Activated CD4-positive, alpha-beta memory T cell treated with anti-CD3 and anti-CD28 coated beads for 36 hours (primary cell): ENCODE measurements at places on chromosomes 7 and 10. TPM values are rescaled to one million over a fixed set of nuclear protein-coding genes. Genes with fewer than 3 reads are reported as not detected.

GRCh38 chr10:77229704-77230103 lies 407.9 kb downstream of the KCNMA1 start:
- H3K4me3 ChIP-seq, result no peak overlapping the region
- DNase-seq, result no peak
- H3K36me3 ChIP-seq, result no peaks in the 10 kb centered on the region
- H3K27me3 ChIP-seq, result no peaks in the 10 kb centered on the region
- H3K4me1 ChIP-seq, result no peaks in the 10 kb centered on the region
- H3K27ac ChIP-seq, result no peak overlapping the region

The CCM2 gene
- total RNA-seq, result 85.2 TPM

GRCh38 chr7:42661312-42661711 lies 250.6 kb downstream of the C7orf25 start:
- no peak for DNase-seq
- H3K4me1 ChIP-seq, result no peaks in the 10 kb centered on the region
- H3K36me3 ChIP-seq, result no peaks in the 10 kb centered on the region
- no peaks in the 10 kb centered on the region for H3K27me3 ChIP-seq

- no peaks in the 10 kb centered on the region for H3K27me3 ChIP-seq
- peak overlapping the region; percentile 80 for H3K4me3 ChIP-seq
- H3K36me3 ChIP-seq, result peaks cover 32% of the 10 kb centered on the region
- DNase-seq, result peak; percentile 16
- peaks cover 31% of the 10 kb centered on the region for H3K4me1 ChIP-seq
Measured at GRCh38 chr10:75233444-75234016, 2.2 kb downstream of the COMTD1 start.

DNA sequence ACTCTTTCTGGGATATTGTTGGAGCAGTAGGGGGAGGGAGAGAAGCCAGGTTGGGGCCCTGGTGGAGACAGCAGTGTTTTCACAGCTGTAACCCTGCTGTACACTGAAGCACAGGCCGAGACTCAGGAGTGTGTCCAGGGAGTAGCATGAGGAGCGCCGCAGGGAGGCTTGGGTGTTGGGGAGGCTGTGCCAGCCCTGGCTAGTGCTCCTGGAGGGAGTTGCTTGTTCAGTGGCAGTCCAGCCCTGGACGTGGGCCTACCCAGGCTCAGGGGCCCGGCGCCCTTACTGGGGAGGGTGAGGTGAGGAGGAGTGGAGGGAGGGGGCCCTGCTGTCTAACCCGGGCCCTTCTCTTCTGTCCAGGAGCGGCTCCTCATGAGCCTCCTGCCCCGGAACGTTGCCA lies 35.9 kb downstream of the ADCY1 start:
- DNase-seq, result no peak
- H3K27ac ChIP-seq, result no peak overlapping the region
- peaks cover 7% of the 10 kb centered on the region for H3K27me3 ChIP-seq
- H3K4me1 ChIP-seq, result no peaks in the 10 kb centered on the region
- no peaks in the 10 kb centered on the region for H3K36me3 ChIP-seq

The PLCE1 gene
- not detected for total RNA-seq

- H3K27me3 ChIP-seq, result no peaks in the 10 kb centered on the region
- H3K36me3 ChIP-seq, result peaks cover 8% of the 10 kb centered on the region
- DNase-seq, result no peak
- H3K27ac ChIP-seq, result no peak overlapping the region
- no peaks in the 10 kb centered on the region for H3K4me1 ChIP-seq
Measured at GRCh38 chr7:128080169-128080568, 48.9 kb upstream of the LRRC4 start.

DNA sequence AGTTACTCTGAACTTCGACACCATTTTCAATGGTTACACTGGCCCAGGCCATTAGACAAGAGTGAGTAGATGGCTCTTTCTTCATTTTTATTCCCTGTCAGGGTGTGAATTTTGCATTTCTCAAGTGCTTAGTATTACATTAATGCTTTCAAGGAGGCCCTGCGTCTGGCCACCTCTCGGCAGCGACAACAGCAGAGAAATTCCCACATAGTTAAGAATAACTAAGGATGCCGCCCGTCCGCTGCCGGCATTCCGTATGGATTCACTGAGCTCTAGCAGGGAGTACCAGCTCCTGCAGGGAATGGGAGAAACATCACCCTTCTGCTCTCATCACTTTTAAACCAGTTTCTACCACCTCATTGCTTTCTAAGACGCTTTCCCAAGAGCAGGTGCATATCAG lies 153.6 kb downstream of the TCERG1L start:
- H3K27ac ChIP-seq, result no peak overlapping the region
- DNase-seq, result no peak
- H3K27me3 ChIP-seq, result peaks cover 1% of the 10 kb centered on the region

- no peaks in the 10 kb centered on the region for H3K27me3 ChIP-seq
- H3K36me3 ChIP-seq, result no peaks in the 10 kb centered on the region
- H3K4me3 ChIP-seq, result no peak overlapping the region
Measured at GRCh38 chr10:58701405-58702135, 188.9 kb downstream of the BICC1 start.

DNA sequence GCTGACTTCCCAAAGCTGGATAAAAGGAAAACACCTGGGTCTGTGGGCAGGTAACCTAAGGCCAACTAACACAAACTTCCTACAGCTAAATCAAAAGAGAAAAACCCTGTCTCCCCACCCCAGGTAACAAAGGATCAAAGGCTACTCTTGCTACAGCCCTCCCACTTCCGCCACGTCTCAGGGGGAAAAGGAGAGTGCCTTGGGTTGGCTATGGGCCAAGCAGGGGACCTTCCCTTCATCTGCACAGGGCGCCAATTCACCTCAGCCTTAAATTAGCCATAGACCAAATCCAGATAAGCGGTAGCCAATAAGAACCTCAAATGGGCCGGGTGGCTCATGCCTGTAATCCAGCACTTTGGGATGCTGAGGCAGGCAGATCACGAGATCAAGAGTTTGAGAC lies 69.1 kb upstream of the LANCL2 start:
- DNase-seq, result no peak
- H3K4me3 ChIP-seq, result no peak overlapping the region
- H3K27ac ChIP-seq, result no peak overlapping the region
- peaks cover 24% of the 10 kb centered on the region for H3K27me3 ChIP-seq

GRCh38 chr7:19369806-19370205 lies 224.6 kb upstream of the FERD3L start:
- no peak for DNase-seq
- no peaks in the 10 kb centered on the region for H3K4me1 ChIP-seq
- H3K4me3 ChIP-seq, result no peak overlapping the region
- no peaks in the 10 kb centered on the region for H3K27me3 ChIP-seq

The CABCOCO1 gene
- not detected for total RNA-seq

The CTBP2 gene
- 0.27 TPM for total RNA-seq

GRCh38 chr10:124626759-124627380 lies 117.3 kb downstream of the FAM53B start:
- H3K36me3 ChIP-seq, result peaks cover 7% of the 10 kb centered on the region
- no peaks in the 10 kb centered on the region for H3K27me3 ChIP-seq
- H3K4me1 ChIP-seq, result peaks cover 51% of the 10 kb centered on the region
- no peak overlapping the region for H3K4me3 ChIP-seq

The BLNK gene
- total RNA-seq, result not detected

GRCh38 chr10:88537322-88537721 lies 45.8 kb downstream of the RNLS start:
- H3K4me1 ChIP-seq, result no peaks in the 10 kb centered on the region
- H3K36me3 ChIP-seq, result no peaks in the 10 kb centered on the region
- H3K27ac ChIP-seq, result no peak overlapping the region
- DNase-seq, result no peak

- no peak overlapping the region for H3K27ac ChIP-seq
- no peaks in the 10 kb centered on the region for H3K27me3 ChIP-seq
- H3K4me1 ChIP-seq, result peaks cover 42% of the 10 kb centered on the region
- no peak overlapping the region for H3K4me3 ChIP-seq
- no peak for DNase-seq
- H3K36me3 ChIP-seq, result peaks cover 6% of the 10 kb centered on the region
Measured at GRCh38 chr7:91945476-91945875, 4.8 kb downstream of the AKAP9 start.

GRCh38 chr7:106413446-106413845 lies 128.7 kb upstream of the NAMPT start:
- no peak overlapping the region for H3K27ac ChIP-seq
- H3K4me3 ChIP-seq, result no peak overlapping the region
- H3K36me3 ChIP-seq, result peaks cover 13% of the 10 kb centered on the region
- DNase-seq, result no peak
- H3K4me1 ChIP-seq, result peaks cover 17% of the 10 kb centered on the region
- peaks cover 21% of the 10 kb centered on the region for H3K27me3 ChIP-seq

The CPA5 gene
- total RNA-seq, result 0.15 TPM

The GOT1 gene
- 51.6 TPM for total RNA-seq

The ASB10 gene
- not detected for total RNA-seq

DNA sequence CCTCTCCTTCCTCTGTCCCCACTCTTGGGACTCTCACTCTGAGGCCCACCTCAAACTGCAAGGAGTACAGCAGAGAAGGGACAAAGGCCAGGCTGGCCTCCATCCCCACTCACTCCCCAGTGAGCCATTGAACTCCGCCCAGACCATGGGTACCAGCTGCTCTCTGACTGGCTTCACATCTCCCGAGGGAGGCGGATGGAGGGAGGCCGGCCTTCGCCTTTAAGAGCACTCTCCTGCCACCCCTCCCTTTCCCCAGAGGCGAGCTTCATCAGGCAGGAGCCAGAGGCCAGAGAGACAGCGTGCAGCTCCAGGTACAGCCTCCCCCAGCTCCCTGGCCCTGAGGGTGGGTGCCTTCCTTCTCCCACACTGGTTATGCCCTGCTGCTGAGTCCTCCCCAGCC lies 1.8 kb upstream of the LDB3 start:
- no peaks in the 10 kb centered on the region for H3K27me3 ChIP-seq
- no peak for DNase-seq
- H3K36me3 ChIP-seq, result no peaks in the 10 kb centered on the region
- H3K4me3 ChIP-seq, result no peak overlapping the region
- H3K27ac ChIP-seq, result no peak overlapping the region

DNA sequence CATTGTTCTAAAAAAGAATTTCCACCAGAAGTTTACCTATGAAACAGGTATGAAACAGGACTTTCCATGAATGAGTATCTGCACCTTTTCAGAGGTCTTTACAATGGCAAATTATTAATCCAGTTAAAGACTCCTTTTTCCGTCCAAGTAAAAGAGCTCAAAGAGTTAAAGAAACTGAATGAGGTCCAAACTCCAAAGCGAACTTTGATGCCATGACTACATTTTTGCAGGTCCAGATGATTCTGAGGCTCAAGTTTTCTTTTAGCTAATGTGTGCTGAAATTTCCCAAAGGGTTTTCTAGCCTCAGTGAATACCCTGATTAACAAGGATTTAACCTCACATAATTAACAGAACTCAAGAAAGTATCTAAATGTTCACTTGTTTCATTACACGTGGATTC lies 9.8 kb downstream of the CUBN start:
- no peak overlapping the region for H3K27ac ChIP-seq
- no peak for DNase-seq
- H3K27me3 ChIP-seq, result no peaks in the 10 kb centered on the region
- H3K4me3 ChIP-seq, result no peak overlapping the region
- peaks cover 4% of the 10 kb centered on the region for H3K4me1 ChIP-seq
- H3K36me3 ChIP-seq, result peaks cover 7% of the 10 kb centered on the region

The TRPV6 gene
- not detected for total RNA-seq

- DNase-seq, result no peak
- no peaks in the 10 kb centered on the region for H3K4me1 ChIP-seq
- peaks cover 3% of the 10 kb centered on the region for H3K27me3 ChIP-seq
- H3K36me3 ChIP-seq, result no peaks in the 10 kb centered on the region
- H3K27ac ChIP-seq, result no peak overlapping the region
- H3K4me3 ChIP-seq, result no peak overlapping the region
Measured at GRCh38 chr10:48474765-48475365, 130.0 kb downstream of the ARHGAP22 start.

GRCh38 chr7:91373111-91373800 lies 109.0 kb downstream of the FZD1 start:
- no peaks in the 10 kb centered on the region for H3K27me3 ChIP-seq
- H3K27ac ChIP-seq, result no peak overlapping the region
- no peak for DNase-seq
- H3K4me3 ChIP-seq, result no peak overlapping the region
- H3K36me3 ChIP-seq, result no peaks in the 10 kb centered on the region

The OR13A1 gene
- not detected for total RNA-seq

The ARHGEF35 gene
- total RNA-seq, result 8.8 TPM

The FAM131B gene
- 2.3 TPM for total RNA-seq

DNA sequence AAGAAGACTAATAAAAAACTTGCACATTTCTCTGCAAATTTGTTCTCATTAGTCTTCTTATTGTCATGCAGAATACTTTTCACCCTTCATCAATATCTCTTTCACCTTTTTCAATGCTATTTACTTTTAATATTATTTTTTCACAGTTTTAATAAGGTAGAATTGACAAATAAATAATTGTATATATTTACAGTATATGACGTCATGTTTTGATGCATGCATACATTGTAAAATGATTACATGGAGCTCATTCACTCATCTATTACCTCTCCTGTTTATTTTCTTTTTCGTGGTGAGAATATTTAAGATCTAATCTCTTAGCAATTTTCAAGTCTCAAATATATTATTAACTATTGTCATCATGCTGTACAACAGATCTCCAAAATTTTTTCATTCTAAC lies 658.2 kb upstream of the MKI67 start:
- no peaks in the 10 kb centered on the region for H3K36me3 ChIP-seq
- H3K27me3 ChIP-seq, result peaks cover 12% of the 10 kb centered on the region
- no peaks in the 10 kb centered on the region for H3K4me1 ChIP-seq

DNA sequence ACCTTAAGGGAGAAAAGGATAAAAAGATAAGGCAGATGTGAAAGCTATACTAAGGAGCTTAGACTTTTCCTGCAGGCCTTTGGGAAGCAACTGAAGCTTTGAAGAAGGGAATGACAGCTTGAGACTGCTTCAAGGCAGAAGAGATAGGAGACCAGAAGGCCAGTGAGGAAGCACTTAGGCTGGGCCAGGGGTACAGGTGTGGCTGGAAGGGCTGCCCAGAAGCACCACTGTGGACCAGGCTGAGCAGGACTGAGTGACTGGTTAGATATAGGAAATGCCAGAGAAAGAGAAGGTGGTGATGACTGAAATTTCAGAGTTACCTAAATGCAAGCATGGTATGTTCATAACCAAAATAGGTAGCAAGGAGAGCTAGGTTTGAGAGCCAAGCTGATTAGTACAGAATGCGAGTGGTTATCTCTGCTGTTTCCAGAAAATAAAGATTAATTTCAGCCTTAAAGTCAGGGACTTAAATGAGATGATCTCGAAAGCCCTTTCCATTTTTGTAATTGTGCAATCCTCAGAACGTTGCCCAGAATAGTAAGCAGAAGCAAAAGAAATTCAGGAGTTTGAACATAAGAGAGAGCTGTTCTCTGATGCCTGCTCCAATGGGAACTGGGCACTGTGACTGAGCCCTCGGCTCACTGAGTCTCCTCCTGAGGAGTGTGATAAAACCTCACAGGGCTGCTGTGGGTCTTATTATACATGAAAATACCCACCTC lies 54.9 kb downstream of the MET start:
- H3K4me1 ChIP-seq, result no peaks in the 10 kb centered on the region
- no peak for DNase-seq
- H3K4me3 ChIP-seq, result no peak overlapping the region
- peaks cover 14% of the 10 kb centered on the region for H3K27me3 ChIP-seq
- no peak overlapping the region for H3K27ac ChIP-seq
- H3K36me3 ChIP-seq, result no peaks in the 10 kb centered on the region
